ENCODE measurements at places on chromosomes 4 and X.

- DNase-seq = no peak
These were observed 252.9 kb downstream of the CRLF2 start for GRCh38 chrX:959595-959994.

- peak; percentile 90 for DNase-seq
These were observed 134.2 kb downstream of the CHIC2 start for GRCh38 chr4:53929955-53930798.

DNA sequence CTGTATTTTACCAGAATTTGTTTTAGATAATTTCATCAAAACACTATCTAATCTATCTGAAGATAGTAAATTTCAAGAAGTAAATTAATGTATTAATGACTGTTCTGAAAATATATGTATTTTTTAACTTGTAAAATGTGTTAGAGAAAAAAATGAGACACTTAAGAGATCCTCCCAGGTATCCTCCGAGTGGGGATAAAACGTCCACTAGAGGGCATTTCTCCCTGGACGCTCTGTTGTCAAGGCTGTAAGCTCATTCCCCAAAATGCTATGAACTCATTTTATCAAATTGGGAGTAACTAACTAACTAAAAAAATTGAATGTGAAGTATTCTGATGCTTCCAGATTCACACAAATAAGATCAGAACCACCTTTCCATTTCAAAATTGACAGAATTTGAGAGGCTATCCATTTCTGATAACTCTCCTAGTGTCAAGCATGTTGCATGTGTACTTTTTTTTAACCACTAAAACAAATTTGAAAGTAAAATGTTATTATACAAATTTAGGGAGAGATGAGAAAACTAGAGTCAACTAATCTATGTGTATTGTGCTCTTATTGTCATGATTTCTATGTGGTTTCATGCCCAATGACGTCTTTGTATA, 337.3 kb upstream of the HS3ST1 start:
- DNase-seq = no peak

DNA sequence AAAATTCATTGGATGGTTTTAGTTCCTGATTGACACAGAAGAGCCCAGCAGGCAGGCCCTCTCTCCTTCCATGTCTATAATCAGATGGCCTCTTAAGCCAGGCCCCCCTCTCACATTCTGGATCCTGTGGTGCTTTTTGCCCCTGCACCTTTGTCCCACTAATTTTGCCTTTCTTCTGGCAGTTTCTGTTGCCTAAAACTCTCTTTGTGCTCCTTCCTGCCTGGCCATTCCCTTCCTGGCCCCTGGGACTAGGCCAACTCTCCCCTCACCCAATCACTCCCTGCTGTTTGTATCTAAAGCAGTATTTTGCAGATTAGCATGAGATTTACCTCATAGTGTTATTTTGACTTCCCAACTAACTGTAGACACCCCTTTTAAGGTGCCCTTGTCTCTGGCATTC, 42.7 kb upstream of the DDX3X start:
- no peak for DNase-seq

- no peak for DNase-seq
These were observed 13.1 kb downstream of the RBM10 start for GRCh38 chrX:47158131-47158530.
